ENCODE measurements at places on chromosomes 12 and 14.

DNA sequence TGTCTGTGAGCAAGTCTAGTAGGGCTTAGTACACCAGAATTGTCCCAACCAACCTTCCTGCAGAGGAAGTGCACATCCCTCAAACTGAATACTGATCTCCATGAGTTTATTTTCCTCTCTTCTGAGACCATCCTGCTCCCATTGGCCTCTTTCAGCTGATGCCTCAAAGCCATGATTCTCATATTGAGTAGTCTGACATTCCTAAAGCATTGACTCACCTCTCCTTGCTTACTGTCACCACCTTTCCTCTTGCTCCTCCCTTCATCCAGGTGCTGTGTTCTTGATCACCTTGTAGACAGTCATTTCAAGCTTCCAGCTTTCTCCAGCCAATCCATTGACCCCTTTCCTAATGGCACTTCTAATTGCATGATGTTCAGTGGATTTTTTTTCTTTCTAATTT is 583.7 kb upstream of the USP15 start:
- no peak for DNase-seq

DNA sequence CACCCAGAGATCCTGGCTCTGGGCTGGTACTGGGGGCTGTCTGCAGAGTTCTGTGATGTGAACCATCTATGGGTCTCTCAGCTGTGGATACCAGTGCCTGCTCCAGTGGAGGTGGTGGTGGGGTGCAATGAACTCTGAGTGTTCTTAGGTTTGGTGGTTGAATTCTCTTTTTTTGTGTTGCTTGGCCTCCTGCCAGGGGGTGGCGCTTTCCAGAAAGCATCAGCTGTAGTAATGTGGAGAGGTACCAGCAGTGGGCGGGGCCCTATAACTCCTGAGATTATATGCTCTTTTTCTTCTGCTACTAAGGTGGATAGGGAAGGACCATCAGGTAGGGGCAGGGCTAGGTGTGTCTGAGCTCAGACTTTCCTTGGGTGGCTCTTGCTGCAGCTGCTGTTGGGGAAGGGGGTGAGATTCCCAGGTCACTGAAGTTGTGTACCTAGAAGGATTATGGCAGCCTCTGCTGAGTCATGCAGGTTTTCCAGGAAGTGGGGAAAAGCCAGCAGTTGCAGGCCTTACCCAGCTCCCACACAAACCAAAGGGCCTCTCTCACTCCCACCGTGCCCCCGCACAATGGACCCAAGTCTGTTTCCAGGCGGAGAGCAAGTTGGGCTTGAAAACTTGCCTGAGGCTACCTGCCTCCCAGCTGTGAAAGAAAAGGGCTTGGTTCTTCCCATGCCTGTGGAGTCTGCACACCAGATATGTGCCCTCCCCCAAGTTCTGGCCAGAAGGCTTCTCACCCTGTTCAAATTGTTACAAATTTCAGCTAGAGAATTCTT is 18.6 kb downstream of the CCER1 start:
- no peak for DNase-seq

DNA sequence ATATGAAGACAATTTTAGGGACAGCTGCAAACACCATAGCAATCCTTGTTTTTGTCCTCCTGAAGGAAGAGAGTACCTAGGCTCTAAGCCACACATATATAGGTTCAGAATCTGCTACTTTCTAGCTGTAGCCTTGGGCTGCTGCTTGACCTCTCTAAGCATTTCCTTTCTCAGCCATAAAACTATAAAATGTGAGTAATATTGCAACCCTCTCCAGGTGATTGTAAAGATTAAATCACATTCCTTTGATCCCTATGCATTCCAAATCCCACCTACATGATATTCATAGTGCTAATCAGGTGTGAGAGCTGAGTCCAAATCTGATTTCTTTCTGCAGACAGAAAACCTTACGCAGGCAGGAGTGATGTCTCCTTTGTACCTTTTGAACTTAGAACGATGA is 913.5 kb downstream of the VRK1 start:
- DNase-seq: no peak

GRCh38 chr12:3600039-3600720 is 109.2 kb downstream of the PRMT8 start:
- DNase-seq: no peak

GRCh38 chr12:48815126-48816110 is 2.9 kb upstream of the CACNB3 start:
- DNase-seq: peak; percentile 10

GRCh38 chr14:76936483-76936882 is 92.0 kb downstream of the IRF2BPL start:
- DNase-seq: no peak

- peak; percentile 22 for DNase-seq
Measured at GRCh38 chr12:56581418-56582145, 48.5 kb downstream of the BAZ2A start.

All from activated CD4-positive, alpha-beta T cell treated with anti-CD3 and anti-CD28 coated beads for 4 hours (primary cell).